ENCODE measurements at places on chromosomes 3 and 15. TPM values are rescaled to one million over a fixed set of nuclear protein-coding genes. Genes with fewer than 3 reads are reported as not detected.

The SLC2A2 gene
- not detected for total RNA-seq

The SNTN gene
- total RNA-seq, result not detected

The ADAMTSL3 gene
- total RNA-seq, result not detected

The EXD1 gene
- total RNA-seq, result not detected

The STXBP5L gene
- total RNA-seq, result not detected

The ALPK3 gene
- total RNA-seq, result 0.06 TPM

The THUMPD3 gene
- total RNA-seq, result 62.5 TPM

The SENP8 gene
- 2.2 TPM for total RNA-seq

DNA sequence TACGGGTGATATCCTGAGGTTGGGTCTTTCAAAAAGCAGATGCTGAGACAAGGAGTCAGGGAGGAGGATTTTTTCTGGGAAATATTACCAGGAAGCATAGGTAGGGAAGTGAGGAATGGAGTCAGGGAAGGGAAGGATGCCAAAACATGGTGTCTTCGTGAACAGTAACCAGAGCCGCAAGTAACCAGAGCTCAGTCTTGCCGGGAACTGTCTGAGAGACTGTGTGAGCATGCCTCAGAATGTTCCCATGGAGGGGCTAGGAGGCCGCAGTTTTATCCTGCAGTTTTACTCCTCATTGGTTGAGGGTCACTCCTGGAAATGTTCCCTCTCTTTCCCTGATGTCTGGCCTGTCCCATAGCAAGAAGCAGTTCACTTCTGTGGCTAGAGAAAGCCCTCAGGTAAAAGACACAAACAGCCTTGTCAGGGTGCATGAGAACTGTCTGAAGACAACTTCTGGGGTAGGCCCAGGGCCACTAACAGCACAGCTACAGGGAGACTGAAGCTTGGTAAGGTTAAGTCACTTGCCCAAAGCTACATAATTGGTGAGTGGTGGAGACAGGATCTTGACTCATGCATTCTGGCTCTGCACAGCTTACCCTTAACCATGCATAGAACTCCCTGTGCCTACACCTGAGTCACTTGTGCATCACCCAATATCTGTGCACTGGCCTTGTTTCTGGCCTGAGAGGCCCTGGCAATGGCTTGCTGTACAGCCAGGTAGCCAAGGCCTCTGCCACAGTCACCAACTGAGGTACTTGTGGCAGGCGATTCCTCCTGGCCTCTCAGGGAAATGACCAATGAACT, 76.3 kb upstream of the FRMD4B start:
- no peak overlapping the region for H3K27ac ChIP-seq
- no peaks in the 10 kb centered on the region for H3K4me1 ChIP-seq
- H3K36me3 ChIP-seq, result no peaks in the 10 kb centered on the region
- no peak overlapping the region for H3K4me3 ChIP-seq

- no peak overlapping the region for H3K27ac ChIP-seq
- no peak for DNase-seq
- H3K36me3 ChIP-seq, result no peaks in the 10 kb centered on the region
- H3K4me3 ChIP-seq, result no peak overlapping the region
Measured at GRCh38 chr15:77702211-77702957, 69.7 kb upstream of the LINGO1 start.

DNA sequence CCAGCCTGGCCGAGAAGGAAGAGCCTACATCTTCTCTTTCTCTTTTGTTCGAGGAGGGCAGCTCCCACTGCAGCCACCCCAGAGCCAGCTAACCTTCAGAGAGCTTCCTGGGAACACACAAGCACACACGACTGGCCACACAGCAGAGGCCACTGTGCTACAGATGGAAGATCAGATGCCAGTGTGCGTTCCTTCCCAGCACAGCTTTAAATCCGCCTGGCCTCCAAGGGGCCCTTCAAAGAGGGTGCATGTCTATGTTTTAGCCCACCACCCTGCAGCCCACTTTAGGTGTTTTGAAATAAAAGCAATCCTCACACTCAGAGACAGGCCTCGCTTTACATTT, 12.4 kb downstream of the ALDH1A3 start:
- H3K27me3 ChIP-seq, result peaks cover 61% of the 10 kb centered on the region
- H3K36me3 ChIP-seq, result no peaks in the 10 kb centered on the region
- H3K27ac ChIP-seq, result no peak overlapping the region
- peaks cover 7% of the 10 kb centered on the region for H3K4me1 ChIP-seq
- H3K4me3 ChIP-seq, result no peak overlapping the region

- H3K4me1 ChIP-seq, result no peaks in the 10 kb centered on the region
- no peaks in the 10 kb centered on the region for H3K36me3 ChIP-seq
- H3K4me3 ChIP-seq, result no peak overlapping the region
- no peaks in the 10 kb centered on the region for H3K27me3 ChIP-seq
Measured at GRCh38 chr3:66856533-66856932, 141.6 kb upstream of the KBTBD8 start.

DNA sequence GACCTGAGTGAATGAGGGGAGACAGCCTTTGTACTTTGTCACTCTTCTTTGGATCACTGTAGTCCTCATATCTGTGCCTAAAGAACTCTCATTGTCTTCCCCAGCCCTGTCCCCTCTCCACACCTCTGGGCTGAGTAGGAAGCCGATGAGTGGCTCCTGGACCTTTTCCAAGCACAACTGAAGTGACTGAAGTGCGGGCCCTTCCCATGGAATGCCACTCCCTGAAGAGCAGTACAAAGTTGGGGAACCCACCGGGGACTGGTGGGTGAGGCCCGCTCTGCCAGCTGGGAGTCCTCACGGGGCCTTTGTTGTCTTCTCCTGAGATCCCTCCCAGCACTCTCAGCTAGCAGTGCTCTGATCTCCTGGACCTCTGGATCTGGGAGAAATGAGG, 90.1 kb downstream of the AAGAB start:
- H3K36me3 ChIP-seq, result peaks cover 4% of the 10 kb centered on the region
- peaks cover 4% of the 10 kb centered on the region for H3K4me1 ChIP-seq
- no peak overlapping the region for H3K4me3 ChIP-seq
- no peaks in the 10 kb centered on the region for H3K27me3 ChIP-seq

DNA sequence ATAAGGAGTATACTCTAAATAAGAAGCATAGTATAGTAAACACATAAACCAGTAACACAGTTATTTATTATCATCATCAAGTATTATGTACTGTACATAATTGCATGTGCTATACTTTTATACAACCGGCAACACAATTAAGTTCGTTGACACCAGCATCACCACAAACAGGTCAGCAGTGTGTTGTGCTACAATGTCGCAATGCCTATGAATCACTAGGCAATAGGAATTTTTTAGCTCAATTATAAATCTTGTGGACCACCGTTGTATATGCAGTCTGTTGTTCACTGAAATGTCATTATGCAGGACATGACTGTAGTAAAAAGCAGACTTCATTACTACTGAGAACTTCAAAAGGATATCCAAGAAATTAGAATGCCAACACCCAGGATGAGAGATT, 177.0 kb downstream of the PDCD6IP start:
- H3K27me3 ChIP-seq, result no peaks in the 10 kb centered on the region
- no peak for DNase-seq
- H3K4me1 ChIP-seq, result no peaks in the 10 kb centered on the region
- H3K36me3 ChIP-seq, result no peaks in the 10 kb centered on the region

DNA sequence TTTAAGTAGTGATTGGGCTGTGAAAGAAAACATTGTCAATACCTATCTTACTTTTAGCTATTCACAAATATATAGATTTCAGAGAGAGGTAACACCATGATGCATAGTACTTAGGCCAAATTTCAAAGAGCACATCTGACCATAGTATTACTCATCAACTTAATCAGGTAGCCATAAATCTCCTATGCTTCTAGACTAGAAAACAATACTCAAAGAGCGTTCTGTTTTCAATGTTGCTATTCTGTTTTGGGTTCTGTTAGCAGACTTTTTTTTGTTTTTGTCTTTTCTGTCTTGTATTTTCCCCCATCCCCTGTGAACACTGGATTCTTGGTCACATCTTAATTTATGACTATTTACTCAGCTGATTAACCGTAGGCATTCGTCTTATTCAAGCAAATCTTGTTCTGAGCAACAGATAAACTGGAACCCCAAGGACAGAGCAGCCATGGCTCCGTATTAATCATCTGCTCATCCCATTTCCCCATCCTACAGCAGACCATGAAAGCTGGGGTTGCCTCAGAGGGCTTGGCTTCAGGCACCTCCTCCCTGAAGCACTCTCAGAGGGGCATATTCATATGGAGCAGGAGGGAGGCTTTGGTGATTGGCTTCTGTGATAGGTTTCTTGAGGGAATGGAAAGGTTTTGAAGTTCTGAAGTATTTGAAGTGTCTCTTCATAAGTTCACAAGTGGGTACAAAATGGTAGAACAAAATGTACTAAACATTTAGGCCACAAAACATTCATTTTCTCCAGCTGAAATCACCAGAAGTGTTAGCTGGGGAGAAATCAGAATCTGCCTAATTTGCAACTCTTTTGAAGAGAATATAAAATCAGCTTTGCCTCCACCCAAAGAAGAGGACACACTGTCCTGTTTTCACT, 105.3 kb downstream of the TNIK start:
- no peak overlapping the region for H3K4me3 ChIP-seq
- H3K4me1 ChIP-seq, result peaks cover 52% of the 10 kb centered on the region
- no peaks in the 10 kb centered on the region for H3K27me3 ChIP-seq

- H3K36me3 ChIP-seq, result no peaks in the 10 kb centered on the region
- H3K4me1 ChIP-seq, result peaks cover 20% of the 10 kb centered on the region
- H3K27ac ChIP-seq, result no peak overlapping the region
- no peak overlapping the region for H3K4me3 ChIP-seq
- no peaks in the 10 kb centered on the region for H3K27me3 ChIP-seq
- no peak for DNase-seq
Measured at GRCh38 chr3:107662124-107662507, 139.4 kb downstream of the BBX start.

Measured in activated naive CD8-positive, alpha-beta T cell treated with anti-CD3 and anti-CD28 coated beads for 36 hours (primary cell).